ENCODE measurements at places on chromosomes 11 and 22.

DNA sequence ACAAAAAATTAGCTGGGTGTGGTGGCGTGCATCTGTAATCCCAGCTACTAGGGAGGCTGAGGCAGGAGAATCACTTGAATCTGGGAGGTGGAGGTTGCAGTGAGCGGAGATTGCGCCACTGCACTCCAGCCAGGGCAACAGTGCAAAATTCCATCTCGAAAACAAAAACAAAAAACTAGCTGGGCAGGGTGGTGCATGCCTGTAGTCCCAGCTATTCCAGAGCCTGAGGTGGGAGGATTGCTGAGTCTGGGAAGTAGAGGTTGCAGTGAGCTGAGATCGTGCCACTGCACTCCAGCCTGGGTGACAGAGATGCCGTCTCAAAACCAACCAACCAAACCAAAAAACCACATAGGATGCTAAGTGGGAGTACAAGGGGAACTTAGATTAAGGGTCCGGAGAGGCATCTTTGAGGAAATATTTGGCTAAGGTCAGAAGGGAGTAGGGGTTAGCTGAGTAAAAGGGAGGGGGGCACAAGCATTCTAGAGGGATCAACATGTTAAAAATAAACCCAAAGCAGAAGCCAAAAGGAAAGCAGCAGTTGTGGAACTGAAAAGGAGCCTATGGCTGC lies 10.2 kb downstream of the PHF5A start:
- no peak for DNase-seq

- DNase-seq: no peak
Observed at GRCh38 chr11:2549080-2549479, 104.3 kb downstream of the KCNQ1 start.

- DNase-seq: no peak
Observed at GRCh38 chr11:26704249-26704648, 17.6 kb downstream of the SLC5A12 start.

DNA sequence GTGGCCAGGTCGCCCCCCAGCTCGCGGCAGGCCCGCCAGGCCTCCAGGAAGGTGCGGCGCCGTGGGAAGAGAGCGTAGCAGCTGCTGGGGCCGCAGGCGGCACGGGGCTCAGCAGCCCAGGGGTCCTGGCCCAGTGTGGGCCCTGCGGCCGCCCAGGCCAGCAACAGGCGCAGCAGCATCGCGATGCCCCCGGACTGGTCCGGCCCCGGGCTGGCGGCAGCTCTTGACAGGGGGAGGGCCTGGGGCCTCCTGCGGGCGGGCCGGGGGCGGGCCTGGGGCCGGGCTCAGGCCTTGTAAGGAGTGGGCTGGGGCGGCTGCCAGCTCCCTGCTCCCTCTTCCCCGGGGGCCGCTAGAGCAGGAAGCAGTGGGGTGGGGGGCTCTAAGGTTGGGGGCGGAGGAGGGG lies at the start of gene CD248:
CD248 (minus strand) TSS at position 196 of the 403 bp plus-strand sequence; CDS start at position 179, 17 bp downstream.
- DNase-seq: no peak

GRCh38 chr11:115459563-115459962 lies 44.7 kb downstream of the CADM1 start:
- DNase-seq: no peak

DNA sequence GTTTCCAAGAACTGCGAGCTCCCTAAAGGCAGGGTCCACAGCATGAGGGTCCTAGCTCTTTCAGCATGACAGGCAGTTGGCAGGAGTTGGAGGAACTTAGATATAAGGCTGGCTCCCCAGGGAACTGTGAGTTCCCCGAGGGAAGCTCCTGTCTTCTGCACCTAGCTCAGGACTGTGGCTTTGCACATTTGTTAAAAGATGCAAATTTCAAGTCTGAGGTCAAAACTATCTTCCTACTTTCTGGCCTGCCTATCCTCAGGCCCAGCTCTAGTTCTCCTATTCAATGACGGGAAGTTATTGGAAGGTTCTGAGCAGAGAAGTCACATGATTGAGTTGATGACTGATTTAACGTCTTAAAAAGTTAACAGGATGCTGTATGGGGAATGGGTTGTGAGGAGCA lies 11.7 kb upstream of the UCP3 start:
- DNase-seq: peak; percentile 34

GRCh38 chr11:91394727-91395414 lies 829.7 kb upstream of the FAT3 start:
- no peak for DNase-seq

DNA sequence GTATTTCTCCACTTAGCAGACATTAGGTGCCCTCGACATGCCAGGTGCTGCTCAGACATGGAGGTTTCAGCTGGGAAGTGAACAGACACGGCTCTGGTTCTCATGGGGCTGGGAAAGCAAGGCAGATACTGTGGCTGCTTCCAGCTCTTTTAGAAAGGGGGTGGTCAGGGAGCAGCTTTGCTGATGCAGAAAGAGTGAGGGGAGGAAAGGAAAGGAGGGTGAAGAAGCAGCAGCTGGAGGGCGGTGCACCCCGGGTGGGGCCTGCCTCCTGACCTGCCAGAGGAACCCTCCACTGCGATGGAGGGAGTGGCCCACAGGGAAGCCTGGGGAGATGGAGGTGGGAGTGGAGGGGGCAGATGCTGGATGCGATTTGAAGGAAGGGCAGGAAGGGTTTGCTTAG lies 76.8 kb downstream of the MORC2 start:
- DNase-seq: no peak

- DNase-seq: no peak
Observed at GRCh38 chr11:36390963-36391471, 94.9 kb downstream of the PRR5L start.

DNA sequence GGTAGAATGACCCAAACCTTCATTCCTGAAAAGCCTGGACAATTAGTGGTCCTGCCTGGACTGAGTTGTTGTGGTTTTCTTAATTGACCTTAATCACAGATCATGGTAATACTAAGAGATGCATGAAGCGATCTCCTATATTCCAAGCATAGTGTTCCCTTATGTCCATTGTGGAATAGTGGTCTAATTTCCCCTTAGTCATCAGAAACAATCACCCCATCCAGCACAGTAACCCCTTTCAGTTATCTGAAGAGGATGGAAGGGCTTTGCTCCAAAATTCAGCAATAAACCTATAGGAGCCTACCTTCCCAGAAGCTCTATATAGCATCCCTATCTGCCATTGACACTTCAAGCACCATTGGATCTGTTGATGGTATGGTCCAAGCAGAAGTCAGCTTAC lies 6.8 kb upstream of the MS4A5 start:
- DNase-seq: no peak
